ENCODE measurements at places on chromosomes 11 and 22.
A peak's percentile ranks its signal among the peaks of the same experiment; 100 is the strongest.

- DNase-seq: no peak
Observed at GRCh38 chr22:32696089-32696488, 105.4 kb upstream of the TIMP3 start.

- no peak for DNase-seq
Observed at GRCh38 chr11:17378655-17379054, 9.8 kb downstream of the KCNJ11 start.

DNA sequence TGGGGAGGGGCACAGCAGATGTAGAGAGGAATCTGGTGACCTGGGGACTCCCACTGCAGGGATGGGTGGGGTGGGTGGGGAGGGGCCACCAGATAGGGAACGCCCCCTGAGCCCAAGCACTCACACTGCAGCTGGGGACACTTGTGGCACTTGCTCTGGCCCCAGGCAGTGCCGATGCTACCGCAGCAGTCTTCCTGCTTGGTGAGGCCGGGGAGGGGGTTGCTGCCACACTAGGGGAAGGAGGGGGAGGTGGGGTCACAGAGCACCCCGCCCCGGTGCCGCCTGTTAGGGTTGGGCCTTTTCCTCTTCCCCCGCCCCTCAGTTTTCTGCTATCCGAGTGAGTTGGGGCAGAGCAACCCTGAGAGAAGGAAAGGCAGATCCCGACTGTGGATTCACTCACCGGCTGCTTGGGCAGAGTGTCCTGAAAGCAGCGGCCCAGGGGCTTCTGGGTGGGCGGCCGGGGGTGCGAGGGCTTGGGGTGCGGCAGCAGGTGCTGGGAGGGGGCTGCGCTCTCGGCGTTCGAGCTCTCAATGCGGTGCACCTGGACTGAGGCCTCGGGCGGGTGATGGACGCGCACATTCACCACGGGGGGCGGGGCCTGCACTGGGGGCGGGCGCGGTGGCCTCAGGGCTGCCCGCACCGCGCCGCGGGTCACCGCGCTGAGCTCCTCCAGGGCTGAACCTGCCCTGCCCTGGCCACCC lies 4.7 kb downstream of the LTBP3 start:
- DNase-seq: no peak

GRCh38 chr11:45896422-45896984 lies 10.6 kb downstream of the FREY1 start:
- no peak for DNase-seq

DNA sequence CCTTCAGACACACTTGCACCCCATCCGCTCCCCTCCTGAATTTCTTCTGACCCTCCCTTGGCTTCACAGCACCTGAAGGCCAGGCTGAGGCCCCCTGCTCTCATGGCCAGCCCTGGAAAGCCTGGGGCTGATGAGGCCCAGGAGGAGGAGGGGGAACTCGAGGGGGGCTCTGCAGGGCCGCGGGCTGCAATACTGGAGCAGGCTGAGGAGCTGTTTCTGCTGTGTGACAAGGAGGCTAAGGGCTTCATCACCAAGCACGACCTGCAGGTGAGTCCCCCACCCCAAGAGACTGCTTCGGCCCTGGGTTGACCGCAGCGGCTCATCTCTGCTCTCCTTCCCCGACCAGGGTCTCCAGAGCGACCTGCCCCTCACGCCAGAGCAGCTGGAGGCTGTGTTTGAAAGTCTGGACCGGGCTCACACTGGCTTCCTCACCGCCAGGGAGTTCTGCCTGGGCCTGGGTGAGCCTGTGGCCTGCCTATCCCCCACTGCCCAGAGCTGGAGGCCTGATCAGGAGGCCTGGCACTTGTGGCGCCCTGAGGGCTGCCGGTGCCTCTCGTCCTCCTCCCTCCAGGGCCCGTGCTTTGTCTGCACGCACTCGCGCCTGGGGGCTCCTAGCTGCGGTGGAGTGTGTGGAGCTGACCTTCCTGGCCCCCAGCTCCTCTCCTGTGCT lies 922 bp downstream of the CRACR2B start:
- DNase-seq: no peak

GRCh38 chr22:21451545-21452520 lies 15.4 kb upstream of the TMEM191C start:
- no peak for DNase-seq

DNA sequence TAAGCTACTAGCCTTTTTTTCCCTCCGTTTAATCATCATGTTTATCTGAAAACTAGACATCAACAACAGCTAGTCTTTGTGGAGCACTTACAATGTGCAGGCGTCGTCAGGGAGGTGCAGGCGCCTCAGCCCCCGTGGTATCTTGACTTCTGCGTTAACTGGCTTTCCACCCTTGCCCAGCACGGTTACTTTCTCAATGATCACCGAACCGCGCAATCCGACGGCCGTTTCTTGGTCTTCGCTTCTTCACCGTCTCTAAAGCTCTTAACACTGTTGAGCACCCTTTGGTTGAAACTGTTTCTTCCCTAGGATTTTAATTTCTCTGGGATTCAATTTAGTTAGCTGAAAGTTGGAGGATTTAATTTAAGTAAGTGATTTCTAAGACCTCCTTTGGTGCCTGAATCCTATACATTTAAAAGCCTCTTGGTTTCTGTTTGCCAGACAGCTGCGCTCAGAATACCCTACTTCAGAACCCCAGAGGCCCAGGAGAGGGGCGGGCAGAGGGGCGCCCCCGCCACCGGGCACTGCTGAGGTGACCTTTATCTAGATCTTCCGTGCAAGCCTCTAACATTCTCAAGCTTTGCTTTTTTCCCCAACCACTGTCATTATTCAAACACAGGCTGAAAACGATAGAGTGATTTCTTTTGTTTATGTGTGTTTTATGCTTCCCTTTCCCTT lies 18.0 kb upstream of the TMEM218 start:
- DNase-seq: no peak

DNA sequence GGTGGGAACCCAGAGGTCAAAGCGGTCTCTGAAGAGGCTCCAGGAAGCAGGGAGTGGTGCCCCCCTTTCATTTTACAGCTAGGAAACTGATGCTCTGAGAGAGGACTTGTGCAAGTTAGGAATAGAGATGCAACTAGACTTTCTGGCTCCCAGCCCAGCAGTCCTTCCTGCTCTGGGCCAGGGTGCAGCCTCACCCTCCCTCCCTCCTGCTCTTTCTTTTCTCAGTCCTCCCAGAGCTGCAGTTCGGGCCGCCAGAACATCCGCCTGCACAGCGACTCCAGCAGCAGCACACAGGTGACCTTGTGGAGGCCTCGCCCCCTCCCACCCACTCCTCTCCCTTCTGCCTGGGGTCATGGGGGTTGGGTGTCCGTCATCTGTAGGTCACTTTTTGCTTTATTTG lies 51.5 kb downstream of the LHFPL7 start:
- no peak for DNase-seq

DNA sequence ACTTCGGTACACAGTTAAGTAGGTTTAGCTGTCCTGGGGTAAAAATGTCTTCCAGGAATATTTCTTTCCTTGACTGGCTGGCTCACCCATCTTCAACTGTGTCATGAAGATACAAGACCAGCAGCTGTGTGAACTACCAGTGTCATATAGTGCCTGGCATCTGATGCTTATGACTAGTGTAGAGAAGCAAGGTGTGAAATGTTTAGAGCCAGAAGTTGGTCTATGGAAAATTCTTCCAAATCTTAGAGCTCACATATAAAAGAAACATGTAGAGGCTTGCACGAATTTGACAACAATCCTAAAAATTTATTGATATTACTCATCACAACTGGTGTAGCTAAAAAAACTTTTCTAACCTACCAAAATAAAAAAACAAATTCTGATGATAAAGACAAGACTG lies 54.4 kb downstream of the ARL14EP start:
- DNase-seq: no peak

DNA sequence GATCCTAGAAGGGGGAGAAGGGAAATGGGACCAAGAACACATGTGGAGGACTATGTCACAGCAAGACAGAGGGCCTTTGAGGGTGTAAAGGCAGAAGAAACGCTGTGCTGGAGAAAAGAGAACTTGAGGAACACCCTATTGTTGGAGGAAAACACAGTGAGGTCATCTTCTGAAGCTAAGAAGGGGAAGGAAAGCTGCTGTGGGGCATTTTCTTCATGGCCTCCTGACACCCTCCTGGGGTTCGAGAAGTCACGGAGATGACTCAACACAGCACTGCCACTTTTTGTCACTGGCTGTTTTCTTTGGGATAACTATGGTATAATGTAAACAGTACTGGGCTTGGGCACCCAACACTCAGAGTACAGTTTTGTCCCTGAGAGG lies 492.6 kb upstream of the CADM1 start:
- DNase-seq: no peak

GRCh38 chr11:561148-562003 lies 606 bp downstream of the RASSF7 start:
- DNase-seq: no peak

- no peak for DNase-seq
Observed at GRCh38 chr11:83542861-83543260, 256.7 kb upstream of the CCDC90B start.

GRCh38 chr11:32374261-32374711 lies 61.1 kb downstream of the WT1 start:
- peak; percentile 50 for DNase-seq
